ENCODE measurements at places on chromosomes 13 and 19.

- DNase-seq = peak; percentile 31
Observed at GRCh38 chr19:42469311-42470235, 26.8 kb upstream of the CXCL17 start.

- no peak for DNase-seq
Observed at GRCh38 chr19:45056831-45057230, 18.0 kb downstream of the CLASRP start.

- DNase-seq = no peak
Observed at GRCh38 chr13:42396901-42397655, 125.1 kb downstream of the AKAP11 start.

DNA sequence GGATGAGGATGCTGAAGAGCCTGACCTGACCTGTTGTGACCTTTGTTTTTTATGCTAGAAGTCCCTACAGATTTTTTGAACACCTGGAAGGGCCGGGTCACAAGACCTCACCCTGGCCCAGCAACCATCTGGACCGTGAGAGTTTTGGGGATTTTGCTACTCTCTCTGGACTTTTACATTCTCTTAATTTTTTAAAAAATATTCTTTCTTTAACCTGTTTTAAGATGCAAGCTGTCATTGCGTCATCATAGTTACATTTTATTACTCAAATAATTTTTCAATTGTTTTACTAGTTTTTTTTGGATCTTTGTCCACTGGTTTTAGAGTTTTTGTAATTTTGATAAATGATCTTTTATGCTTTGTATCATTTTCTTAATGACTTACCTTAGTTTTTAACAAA, 7.5 kb downstream of the DKKL1 start:
- no peak for DNase-seq

- peak; percentile 75 for DNase-seq
Observed at GRCh38 chr19:45558399-45558878, 26.2 kb downstream of the OPA3 start.

DNA sequence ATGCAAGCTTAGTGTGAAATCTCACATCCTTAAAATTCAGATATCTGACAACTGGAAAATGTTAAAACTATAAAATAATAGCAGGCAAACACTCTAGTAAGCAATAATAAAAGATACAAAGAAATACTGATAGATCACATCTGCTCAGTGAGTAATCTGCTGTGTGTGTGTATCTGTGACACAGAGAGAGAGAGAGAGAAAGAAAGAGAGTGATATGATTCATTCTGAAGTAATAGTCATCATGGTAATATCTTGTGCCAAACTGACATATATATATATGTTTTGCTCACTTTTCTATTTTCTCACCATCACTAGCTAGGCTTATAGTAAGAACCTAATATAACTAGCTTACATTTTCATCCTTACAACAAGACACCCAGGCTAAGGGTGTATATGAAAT, 288.0 kb upstream of the SLITRK6 start:
- DNase-seq = no peak

DNA sequence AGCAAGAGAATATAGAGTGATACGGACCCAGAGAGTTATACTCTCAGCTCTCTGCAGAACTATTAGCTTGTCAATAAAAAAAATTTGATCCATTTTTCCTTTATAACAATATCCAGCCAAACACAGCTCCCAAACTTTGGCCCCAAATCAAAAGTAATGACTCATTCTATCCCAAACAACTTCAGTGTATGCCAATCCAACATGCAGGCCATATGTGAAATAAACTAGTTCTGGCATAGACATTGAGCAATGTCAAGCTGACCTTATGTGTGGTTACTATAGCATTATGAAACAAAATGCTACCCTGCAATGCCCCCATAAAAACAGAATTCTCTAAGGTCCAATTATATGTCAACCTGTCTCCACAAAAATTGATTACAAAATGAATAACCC, 209.5 kb downstream of the DNAJC15 start:
- no peak for DNase-seq

DNA sequence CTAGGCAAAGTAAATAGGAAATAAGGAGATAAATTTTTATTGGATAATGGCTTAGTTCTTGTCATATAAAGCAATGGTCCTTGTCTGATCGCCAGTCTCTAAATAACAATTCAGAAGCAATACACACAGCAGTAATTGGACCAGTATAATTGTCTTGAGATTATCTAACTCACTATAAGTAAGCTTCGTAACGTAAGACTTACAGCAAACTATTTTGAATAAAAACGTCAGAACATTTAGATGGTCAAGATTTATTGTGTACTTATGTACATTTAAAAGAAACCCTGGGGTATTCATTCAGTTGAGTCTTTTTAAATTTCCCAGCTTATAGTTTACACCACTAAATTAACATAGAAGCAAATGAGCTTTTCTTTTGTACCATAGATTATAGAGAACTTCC, 20.2 kb upstream of the TRPC4 start:
- DNase-seq = no peak

DNA sequence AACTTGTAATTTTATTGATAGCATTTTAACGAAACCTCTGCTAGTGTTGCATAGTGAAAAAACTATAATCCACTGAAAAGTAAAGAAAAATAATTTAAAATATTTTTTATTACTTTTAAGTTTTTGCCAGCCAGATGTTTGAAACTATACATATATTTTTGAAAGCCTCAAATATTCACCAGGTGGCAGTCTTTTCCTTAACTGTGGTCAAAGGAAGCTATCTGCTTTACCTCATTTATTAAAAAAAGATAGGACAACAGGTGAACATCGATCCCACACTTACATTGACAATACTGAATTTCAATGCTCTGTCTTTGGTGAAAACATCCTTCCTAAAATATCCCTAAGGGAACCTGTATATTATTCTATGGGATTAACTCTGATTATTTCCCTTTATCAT, 100.5 kb downstream of the TRPC4 start:
- DNase-seq = no peak

DNA sequence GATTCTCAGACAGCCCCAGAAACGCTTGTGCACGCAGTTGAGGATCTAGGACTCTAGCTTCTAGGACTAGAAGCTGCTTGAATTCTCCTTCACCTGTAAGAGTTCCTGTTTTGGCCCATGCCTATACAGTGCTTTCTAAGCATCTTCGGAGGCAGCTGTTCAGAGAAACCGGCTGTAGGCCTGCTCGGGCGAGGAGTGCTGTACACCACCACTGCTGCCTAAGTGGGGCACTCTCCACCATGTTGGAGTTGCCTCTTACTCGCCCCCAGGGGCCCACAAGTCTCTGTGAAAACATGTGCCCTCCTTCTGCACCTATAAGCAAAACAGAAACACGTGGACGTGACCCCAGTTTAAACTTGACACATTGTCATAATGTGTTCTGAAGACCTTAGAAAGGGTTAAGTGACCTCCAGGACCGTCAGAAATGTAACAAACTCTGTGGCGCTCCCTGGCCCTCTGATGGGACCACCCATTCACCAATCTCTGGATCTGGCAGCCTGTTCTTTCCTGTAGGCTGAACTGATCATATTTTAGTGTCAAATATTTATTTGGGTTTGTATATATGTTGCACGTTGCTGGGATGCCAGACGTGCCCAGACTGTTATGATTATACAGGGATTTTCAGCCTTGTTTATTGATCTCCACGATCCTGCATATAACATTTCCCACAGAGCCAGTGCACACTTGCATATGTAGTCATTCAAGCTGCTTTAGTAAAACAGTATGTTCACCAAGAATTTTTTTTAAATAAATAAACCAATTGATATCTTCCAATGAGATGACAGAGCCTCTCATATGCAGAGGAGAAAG, 60.8 kb downstream of the C13orf42 start:
- DNase-seq = no peak

Data from NB4 (cell line).